ENCODE measurements at places on chromosomes 7 and 10.

DNA sequence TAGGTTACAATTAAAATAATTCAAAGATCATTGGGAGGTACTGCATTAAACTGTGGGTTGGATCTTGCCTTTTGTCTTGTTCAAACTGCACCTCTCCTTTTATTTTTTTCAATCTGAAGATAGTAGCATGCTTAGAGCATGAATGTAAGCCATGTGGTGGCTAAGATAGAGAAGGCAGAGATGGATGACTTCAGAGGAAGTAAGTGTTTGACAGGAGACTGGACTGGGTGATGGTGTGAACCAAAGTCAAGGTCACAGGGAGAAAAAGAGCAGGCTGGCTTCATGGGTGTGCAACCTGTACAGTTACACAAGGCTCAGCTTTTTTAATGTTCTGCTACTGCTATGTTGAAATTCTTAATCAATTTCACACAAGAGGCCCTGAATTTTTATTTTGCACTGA, 85.6 kb downstream of the ZEB1 start:
- DNase-seq = no peak

DNA sequence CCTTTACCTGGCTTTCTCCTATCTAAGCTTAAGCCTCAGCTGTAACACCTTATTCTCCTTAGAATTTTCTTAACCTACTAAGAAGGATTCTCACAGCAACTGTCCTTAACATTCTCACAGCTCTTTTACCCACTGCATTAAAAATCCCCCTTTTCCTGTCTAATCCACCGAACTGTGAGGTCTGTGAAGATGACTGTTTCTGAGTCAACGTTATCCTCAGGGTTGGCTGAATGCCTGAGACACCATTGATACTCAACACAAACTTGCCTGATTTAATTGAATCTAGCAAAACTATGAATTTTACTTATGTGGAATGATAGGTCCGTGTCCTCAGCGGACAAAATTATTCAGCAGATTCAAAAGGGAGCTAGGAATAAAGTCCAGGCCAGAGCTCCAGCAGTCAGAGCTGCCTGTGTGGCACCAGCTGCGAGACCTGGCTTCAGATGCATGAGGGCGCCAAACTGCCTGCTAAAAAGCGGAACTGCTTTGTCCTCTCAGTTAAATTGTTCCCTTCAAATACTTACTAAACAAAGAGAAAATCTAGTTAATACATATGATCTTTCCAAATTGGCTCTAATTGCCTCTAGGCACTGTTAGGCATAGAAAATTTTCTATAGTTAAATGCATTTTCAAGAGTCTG, 33.4 kb upstream of the VWDE start:
- peak; percentile 17 for DNase-seq

DNA sequence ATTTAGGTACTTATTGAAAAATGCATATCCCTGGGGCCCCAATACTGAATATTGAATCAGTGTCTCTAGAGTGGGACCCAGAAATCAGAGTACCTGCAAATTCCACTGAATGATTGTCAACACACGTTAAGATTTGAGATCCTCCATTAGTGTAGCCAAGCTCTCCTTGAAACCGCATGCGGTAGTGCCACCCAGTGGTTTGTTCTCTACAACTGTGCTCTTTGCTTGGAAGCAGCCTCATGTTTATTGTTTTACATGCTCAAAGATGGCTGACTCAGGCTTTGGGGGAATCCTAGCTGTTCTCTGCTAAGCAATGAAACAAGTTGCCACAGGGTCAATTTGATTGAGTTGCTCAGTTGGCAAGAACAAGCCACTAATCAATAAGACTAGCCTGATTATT, 340.2 kb upstream of the CELF2 start:
- peak; percentile 53 for DNase-seq

DNA sequence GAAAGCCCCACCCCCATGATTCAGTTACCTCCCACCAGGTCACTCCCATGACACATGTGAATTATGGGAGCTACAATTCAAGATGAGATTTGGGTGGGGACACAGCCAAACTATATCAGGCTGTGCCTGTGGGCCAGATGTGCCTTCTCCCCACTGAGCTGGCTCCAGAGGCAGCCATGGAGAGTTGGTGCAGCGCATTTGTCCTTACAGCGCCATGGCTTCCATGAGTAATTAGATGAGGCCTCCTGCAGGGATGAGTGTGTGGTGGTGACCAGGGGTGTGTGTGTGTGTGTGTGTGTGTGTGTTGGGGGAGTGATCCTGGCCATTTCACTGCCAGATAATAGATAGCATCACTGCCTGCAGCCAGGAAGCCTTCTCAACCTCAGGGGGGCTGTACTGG, 94.6 kb downstream of the FANK1 start:
- DNase-seq = no peak

- no peak for DNase-seq
These were observed 27.8 kb downstream of the HSPB1 start for GRCh38 chr7:76330261-76330660.

DNA sequence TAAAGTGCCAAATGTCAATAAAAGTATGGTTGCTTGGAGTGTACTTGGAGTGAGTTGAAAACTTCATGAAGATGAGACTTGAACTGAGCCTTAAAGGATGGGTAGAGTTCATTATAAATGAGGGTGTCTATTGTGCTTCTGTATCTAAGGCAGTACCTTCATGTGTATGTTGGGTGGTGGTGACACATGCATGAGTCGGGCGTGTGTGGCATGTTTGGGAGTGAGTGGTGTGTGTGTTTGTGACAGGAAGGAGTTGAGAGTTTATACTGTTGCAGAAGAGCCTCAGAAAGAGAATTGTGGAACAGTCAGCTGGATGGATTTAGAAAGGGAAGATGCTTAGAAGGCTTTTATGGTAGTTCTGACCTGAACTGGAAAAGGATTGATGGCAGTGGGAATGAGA, 6.0 kb upstream of the ZRANB1 start:
- no peak for DNase-seq

DNA sequence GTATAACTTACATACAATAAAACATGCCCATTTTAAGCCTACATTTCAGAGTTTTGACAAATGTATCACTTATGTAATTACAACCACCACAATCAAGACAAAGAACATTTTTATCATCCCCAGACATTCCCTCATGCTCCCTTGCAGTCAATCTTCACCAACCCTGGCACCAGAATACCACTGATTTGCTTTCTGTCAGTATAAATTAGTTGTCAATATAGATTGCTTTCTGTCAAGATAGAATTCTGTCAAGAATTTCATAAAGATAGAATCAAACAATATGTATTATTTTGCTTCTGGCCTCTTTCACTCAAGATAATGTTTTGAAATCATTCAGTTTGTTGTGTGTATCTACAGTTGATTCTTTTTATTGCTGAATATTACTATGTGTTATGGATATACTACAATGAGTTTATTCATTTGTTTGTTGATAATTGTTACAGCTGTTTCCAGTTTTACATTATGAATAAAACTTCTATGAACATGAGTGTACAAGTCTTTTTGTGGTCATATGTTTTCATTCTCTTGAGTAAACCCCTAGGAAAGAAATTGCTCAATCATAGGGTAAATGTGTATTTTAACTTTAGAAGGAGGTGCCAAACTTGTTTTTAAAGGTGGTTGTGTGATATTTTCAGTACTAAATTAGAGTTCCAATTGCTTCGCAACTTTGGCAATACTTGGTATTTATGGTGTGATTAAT, 56.9 kb downstream of the IFIT5 start:
- DNase-seq = no peak

DNA sequence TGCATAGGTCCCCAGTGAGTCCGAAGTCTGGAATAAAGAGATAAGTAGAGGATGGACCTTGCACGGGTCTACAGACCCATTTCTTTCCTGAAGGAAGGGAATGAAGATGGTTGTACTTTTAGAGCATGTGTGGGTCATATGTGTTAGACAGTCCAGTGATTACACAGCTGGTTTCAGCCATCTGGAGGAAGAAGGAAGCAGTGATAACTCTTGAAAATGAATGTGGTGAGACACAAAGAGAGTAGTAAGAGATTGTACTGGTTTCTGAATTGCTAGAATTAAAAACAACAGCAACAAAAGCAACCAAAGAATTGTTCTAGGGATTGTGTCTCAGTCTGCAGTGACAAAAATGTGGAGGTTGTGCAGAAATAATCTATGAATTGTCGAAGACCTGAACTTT, 258.9 kb downstream of the SUGCT start:
- DNase-seq = no peak

- DNase-seq = no peak
These were observed 27.7 kb downstream of the IQCE start for GRCh38 chr7:2586326-2587020.

DNA sequence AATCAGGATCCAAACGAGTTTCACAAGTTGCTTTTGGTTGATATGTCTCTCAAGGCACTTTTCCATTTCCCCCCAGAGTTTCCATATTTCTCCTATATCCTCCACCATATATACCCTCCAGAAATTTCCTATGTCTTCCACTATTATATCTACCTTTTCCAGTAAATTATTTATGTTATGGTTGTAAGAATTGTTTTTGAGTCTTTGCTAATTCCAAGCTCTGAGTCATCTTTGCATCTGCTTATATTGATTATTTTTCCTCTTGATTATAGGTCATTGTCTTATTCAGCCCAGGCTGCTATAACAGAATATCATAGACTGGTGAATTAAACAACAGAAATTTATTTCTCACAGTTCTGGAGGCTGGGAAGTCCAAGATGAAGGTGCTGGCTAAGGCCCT, 12.7 kb downstream of the TACC2 start:
- DNase-seq = no peak

DNA sequence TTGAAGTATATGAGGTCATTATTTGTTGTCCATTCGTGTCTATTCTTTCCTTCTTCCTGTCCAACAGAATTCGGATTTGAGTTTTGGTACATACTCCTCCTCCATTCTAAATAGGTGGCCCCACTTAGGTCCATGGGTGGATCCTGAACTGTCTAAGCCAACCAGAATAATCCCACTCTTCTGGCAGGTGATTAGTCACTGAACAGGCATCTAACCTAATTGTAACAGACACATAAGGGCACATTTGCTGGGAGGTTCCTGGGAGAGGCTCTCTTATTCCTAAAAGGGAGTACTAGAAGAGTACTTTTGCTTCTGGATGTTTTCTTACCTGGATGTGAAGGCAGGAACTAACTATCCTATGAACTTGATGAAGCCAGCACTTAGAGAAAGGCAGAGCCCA, 16.8 kb downstream of the LRRC72 start:
- DNase-seq = no peak

- no peak for DNase-seq
These were observed 23.1 kb downstream of the RPA3 start for GRCh38 chr7:7695111-7695817.

GRCh38 chr7:74134117-74134620, 40.0 kb upstream of the EIF4H start:
- DNase-seq = no peak

GRCh38 chr7:110317541-110318265, 773.2 kb upstream of the LRRN3 start:
- no peak for DNase-seq

- DNase-seq = no peak
These were observed 241.5 kb downstream of the CACNA2D1 start for GRCh38 chr7:82202107-82202506.

GRCh38 chr7:42185726-42186125, 51.3 kb downstream of the GLI3 start:
- DNase-seq = no peak

- DNase-seq = no peak
These were observed 196.4 kb downstream of the EVX1 start for GRCh38 chr7:27438881-27439589.

Data from iPS-NIHi11 (cell line).